ENCODE measurements at places on chromosomes 12 and 14. TPM values are rescaled to one million over a fixed set of nuclear protein-coding genes. Genes with fewer than 3 reads are reported as not detected.

LYZ gene
- 47.7 TPM for total RNA-seq

TMEM121 gene
- total RNA-seq, result 0.38 TPM

DEPDC4 gene
- 1.1 TPM for total RNA-seq

GRCh38 chr12:48961801-48962200, 4.5 kb upstream of the ARF3 start:
- DNase-seq, result no peak

- no peak for DNase-seq
Observed at GRCh38 chr14:51095854-51096823, 1.2 kb upstream of the TRIM9 start.

- DNase-seq, result no peak
Observed at GRCh38 chr14:50008562-50008961, 107.8 kb downstream of the VCPKMT start.

DNA sequence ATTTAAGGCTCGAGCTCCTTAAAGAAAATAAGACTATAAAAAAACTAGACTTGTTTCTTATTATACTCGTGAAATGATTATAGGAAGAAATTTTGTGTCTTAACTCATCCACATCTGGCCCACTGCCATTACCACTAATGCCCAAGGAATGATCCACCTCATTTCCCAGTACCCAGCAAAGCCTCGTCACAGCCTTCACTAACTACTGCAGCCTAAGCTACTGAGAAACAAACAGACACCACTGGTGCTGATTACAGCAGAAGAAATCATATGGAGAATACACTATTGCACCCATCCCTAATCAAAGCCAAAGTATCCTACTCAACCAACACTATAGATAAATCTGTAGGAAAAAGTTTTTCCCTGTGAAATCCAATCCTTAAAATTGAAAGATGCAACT, 205.3 kb upstream of the NAV3 start:
- no peak for DNase-seq
